ENCODE measurements at places on chromosomes 7 and 10.

GRCh38 chr10:55374917-55375316 is 573.9 kb upstream of the PCDH15 start:
- DNase-seq: no peak

GRCh38 chr7:48876087-48876486 is 48.3 kb upstream of the CDC14C start:
- DNase-seq: no peak

DNA sequence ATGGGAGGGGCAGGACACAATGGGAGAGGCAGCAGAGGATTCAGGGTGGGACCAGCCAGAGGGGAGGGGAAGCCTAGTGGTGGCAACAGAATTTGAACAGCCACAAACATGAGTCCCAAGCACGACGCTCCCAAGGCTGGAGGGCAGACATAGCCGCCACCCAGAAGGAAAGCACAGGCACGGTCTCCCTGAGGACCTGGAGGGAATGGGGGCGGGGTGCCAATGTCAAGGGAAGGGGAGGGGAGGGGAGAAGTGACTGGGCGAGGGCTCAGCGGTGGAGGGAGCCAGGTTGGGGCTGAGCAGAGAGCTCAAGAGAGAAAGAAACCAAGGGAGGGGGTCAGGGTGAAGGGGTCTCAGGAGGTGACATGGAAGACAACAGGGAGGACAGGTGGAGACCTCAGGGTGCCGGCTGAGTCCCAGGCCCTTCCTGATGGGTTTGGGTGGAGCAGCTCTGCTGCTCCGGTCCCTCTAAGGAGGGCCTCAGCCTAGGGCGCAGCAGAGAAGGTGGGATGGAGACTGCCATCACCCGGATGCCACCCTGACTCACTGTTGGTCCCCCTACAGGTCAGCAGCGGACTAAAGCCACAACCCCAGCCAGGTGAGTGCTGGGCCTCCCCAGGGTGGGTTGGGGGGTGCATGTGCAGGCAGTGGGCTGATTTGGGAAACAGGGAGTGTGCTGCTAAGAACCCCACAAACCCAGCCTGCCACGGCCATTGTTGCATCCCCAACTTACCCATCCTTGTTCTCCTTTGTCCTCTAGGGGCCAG is 24.2 kb downstream of the PILRA start:
- no peak for DNase-seq

- DNase-seq: peak; percentile 65
Observed at GRCh38 chr7:105387508-105388355, 989 bp downstream of the SRPK2 start.

DNA sequence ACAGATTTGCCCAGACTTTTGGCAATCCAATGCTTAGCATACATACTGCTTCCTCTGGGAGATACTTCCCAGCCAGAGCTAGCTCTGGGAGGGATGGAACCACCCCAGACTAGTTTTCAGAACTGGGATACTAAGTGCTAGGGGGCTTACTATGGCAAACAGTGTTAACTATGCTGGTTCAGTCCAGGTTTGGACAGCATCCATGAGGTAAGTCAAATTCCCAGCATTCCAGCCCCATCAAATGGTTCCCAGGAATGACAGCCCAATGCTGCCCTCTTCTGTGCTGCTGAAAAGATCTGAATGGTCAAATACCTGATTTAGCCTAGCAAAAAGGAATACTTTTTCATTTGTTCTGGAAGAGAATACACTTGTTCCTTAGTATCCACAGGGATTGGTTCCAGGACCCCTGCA is 141.7 kb upstream of the CCDC6 start:
- no peak for DNase-seq
